ENCODE measurements at places on chromosomes 4 and X.

- H3K36me3 ChIP-seq: no peaks in the 10 kb centered on the region
- no peak overlapping the region for H3K27ac ChIP-seq
- H3K4me3 ChIP-seq: no peak overlapping the region
- H3K4me1 ChIP-seq: no peaks in the 10 kb centered on the region
Measured at GRCh38 chr4:34649716-34650115, 1594.6 kb downstream of the ARAP2 start.

DNA sequence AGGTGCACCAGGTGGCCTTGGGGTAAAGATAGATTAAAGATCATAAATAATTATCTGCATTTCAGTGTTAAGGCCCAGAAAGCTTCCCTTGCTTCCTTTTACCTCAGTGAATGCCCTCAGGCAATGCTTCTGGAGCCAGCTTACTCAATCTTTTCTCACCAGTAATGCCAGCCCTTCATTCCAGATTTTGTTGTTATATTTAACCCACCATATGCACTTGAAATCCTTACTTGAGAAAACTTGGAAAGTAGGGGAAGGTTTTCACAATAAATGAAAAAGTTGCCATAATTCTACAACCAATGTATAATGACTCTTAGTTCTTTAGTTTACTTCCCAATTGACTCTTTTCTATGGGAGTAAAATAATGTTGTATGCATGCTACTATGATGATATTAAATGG lies 17.1 kb upstream of the PBDC1 start:
- no peaks in the 10 kb centered on the region for H3K4me1 ChIP-seq
- H3K36me3 ChIP-seq: no peaks in the 10 kb centered on the region
- no peak for DNase-seq
- no peak overlapping the region for H3K4me3 ChIP-seq
- H3K27me3 ChIP-seq: peaks cover 24% of the 10 kb centered on the region

- H3K4me1 ChIP-seq: peaks cover 3% of the 10 kb centered on the region
- DNase-seq: no peak
- peaks cover 6% of the 10 kb centered on the region for H3K27me3 ChIP-seq
- H3K36me3 ChIP-seq: no peaks in the 10 kb centered on the region
Measured at GRCh38 chr4:4637710-4638109, 95.9 kb upstream of the STX18 start.

DNA sequence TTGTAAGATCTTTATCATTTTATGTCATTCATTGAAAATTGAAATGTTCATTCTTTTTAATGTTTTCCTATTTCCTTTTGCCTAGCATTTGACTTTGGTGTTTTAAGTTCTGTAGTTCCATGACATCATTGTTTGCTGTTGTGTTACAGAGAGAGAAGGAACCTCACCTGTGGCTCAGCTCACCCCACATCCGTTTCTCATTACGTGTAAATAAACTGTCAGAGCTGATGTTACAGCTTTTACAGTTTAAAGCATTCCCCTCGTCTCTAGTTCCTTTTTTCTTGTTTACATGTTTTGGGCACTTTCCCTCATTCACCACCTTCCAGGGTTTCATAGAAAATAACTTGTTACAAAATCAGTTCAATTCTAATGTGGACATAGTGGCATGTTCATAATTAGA lies 137.2 kb downstream of the FNIP2 start:
- no peak overlapping the region for H3K27ac ChIP-seq
- no peaks in the 10 kb centered on the region for H3K27me3 ChIP-seq
- no peak overlapping the region for H3K4me3 ChIP-seq
- no peak for DNase-seq

- no peak overlapping the region for H3K4me3 ChIP-seq
- no peaks in the 10 kb centered on the region for H3K27me3 ChIP-seq
- no peak overlapping the region for H3K27ac ChIP-seq
Measured at GRCh38 chr4:81503586-81503985, 31.9 kb upstream of the RASGEF1B start.

DNA sequence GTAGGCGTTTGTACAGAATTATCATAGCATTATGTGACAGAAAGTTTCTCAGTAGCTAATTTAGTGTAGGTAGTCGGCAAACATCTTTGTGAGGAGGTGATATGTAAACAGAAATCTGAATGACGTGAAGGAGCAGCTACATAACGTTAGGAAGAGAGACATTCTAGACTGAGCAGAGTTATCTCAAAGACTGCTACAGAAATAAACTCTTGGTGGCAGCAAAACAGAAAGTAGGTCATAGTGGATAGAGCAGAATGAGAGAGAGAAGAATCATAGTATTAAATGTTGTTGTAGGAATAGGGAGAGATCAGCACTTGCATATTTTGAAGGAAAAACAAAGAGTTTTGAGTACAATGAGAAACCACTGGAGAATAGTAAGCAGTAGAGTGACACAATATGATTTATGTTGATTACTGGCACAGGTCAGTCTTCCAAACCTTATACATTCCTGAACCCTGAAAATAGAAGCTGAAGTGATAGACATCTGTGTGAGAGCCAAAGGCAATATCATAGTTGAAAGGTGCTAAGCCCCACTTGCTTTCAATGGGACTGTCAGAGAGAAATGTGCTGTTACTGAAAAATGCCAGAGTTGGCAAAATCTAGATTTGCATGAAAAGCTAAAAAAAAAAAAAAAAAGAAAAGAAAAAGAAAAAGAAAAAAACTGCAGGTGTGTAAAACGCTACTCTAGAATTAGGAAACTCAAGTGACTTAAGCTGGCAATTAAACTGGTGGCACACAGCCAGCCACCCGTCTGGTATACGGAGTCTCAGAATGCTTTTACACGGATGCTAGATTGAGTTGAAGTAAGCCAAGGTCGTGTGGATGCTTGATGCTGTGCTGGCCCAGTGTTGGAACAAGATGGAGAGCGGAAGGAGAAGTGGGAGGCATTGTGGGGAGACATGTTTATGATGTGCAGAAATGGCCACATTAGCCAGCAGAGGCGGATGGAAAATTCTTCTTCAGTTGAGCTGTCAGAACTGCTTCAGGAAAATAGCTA lies 750.2 kb upstream of the HS3ST1 start:
- no peak overlapping the region for H3K27ac ChIP-seq
- peak; percentile 58 for DNase-seq
- no peak overlapping the region for H3K4me3 ChIP-seq
- no peaks in the 10 kb centered on the region for H3K36me3 ChIP-seq
- no peaks in the 10 kb centered on the region for H3K27me3 ChIP-seq
- H3K4me1 ChIP-seq: no peaks in the 10 kb centered on the region

DNA sequence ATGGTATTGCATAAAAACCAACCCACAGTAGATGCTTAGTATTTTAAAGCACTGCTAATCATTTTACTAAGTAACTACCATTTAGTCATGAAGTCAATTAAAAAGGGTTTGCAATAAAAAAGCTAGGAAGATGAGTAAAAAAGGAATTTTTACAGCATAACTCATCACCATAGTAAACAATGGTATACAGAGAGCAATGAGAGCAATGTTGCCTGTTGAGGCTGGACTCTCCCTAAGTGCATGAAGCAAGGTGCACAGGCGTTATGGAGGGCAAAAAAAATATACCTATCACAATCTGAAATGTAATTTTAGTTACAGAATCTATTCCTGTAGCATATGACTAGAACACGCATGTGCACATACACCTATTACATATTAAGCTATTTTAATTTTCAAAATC lies 129.6 kb upstream of the BMP3 start:
- no peak overlapping the region for H3K4me3 ChIP-seq
- no peaks in the 10 kb centered on the region for H3K36me3 ChIP-seq
- H3K4me1 ChIP-seq: no peaks in the 10 kb centered on the region
- no peak overlapping the region for H3K27ac ChIP-seq

GRCh38 chrX:45888518-45888917 lies 656.7 kb downstream of the ZNF674 start:
- no peak overlapping the region for H3K27ac ChIP-seq
- H3K4me1 ChIP-seq: no peaks in the 10 kb centered on the region
- no peak overlapping the region for H3K4me3 ChIP-seq

GRCh38 chr4:15314974-15315373 lies 112.9 kb upstream of the C1QTNF7 start:
- H3K4me3 ChIP-seq: no peak overlapping the region
- no peak for DNase-seq
- H3K27me3 ChIP-seq: no peaks in the 10 kb centered on the region

- no peaks in the 10 kb centered on the region for H3K4me1 ChIP-seq
- no peak for DNase-seq
- H3K27me3 ChIP-seq: no peaks in the 10 kb centered on the region
Measured at GRCh38 chr4:158277558-158277957, 67.3 kb downstream of the TMEM144 start.

GRCh38 chrX:68997911-68998310 lies 167.3 kb downstream of the PJA1 start:
- no peaks in the 10 kb centered on the region for H3K36me3 ChIP-seq
- H3K27me3 ChIP-seq: peaks cover 29% of the 10 kb centered on the region
- H3K4me1 ChIP-seq: peaks cover 31% of the 10 kb centered on the region
- DNase-seq: peak; percentile 89
- H3K27ac ChIP-seq: peak overlapping the region; percentile 55

DNA sequence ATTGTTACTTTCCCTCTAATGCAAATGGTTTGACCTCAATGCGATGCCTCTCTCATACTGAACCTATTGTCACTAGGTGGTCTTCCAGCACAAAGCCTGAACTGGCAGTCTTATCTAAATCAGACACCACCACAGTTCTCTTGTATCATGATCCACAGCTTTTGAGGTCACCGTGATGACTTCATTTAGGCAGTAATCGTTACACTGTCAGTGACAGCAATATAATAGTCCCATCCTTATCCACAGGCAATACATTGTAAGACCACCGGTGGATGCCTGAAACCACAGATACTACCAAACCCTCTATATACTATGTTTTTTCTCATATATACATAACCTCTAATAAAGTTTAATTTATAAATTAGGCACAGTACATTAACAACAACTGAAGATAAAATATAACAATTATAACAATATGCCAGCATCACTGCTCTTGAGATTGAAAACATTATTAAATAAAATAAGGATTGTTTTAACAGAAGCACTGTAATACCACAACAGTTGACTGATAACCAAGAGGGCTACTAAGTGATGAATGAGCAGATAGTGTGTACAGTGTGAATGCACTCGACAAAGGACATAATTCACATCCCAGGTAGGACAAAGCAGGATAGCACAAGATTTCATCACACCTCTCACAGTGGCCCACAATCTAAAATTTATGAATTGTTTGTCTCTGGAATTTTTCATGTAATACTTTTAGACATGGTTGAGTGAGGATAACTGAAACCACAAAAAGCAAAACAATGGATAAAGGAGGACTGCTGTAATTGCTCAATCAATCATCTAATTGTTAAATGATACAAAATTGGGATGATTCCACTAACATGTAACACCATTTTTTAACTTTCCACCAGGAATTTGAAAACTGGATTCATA lies 419.4 kb downstream of the CENPC start:
- no peak overlapping the region for H3K4me3 ChIP-seq
- H3K4me1 ChIP-seq: no peaks in the 10 kb centered on the region
- no peaks in the 10 kb centered on the region for H3K27me3 ChIP-seq
- H3K27ac ChIP-seq: no peak overlapping the region
- H3K36me3 ChIP-seq: no peaks in the 10 kb centered on the region

- H3K36me3 ChIP-seq: no peaks in the 10 kb centered on the region
- H3K4me3 ChIP-seq: no peak overlapping the region
- no peak for DNase-seq
- H3K27me3 ChIP-seq: no peaks in the 10 kb centered on the region
Measured at GRCh38 chr4:21749924-21750323, 198.6 kb downstream of the KCNIP4 start.

DNA sequence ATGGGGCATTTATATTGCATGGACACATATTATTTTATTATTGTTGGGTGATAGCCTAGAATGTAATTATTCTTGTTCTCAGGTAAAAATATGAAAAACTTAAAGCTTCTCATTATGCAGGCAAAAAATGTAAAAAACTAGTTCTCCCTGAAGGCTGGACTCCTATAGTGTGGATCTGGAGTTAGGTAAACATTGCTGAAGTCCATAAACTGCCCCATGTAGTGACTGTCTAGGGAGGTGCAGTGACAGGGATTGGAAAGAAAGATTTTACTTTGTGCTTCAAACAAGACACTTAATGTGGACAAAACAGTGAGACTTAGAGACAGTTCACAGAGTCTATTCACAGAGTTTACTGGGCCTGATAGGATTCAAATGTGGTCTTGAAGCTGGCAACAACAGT lies 17.0 kb downstream of the ADH6 start:
- no peaks in the 10 kb centered on the region for H3K27me3 ChIP-seq
- no peak overlapping the region for H3K4me3 ChIP-seq
- H3K27ac ChIP-seq: peak overlapping the region; percentile 50
- DNase-seq: no peak

DNA sequence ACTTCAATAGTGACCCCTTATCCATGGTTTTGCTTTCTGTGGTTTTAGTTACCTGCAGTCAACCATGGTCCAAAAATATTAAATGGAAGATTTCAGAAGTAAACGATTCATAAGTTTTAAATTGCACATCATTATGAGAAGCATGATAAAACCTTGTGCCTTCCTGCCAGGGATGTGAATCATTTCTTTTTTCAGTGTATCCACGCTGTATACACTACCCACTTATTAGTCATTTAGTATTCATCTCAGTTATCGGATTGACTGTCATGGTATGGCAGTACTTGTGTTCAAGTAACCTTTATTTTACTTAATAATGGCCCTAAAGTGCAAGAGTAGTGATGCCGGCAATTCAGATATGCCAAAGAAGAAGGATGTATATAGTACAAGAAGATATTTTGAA lies 37.7 kb upstream of the TASL start:
- no peaks in the 10 kb centered on the region for H3K27me3 ChIP-seq
- no peak overlapping the region for H3K27ac ChIP-seq
- H3K4me1 ChIP-seq: no peaks in the 10 kb centered on the region
- no peak for DNase-seq
- no peaks in the 10 kb centered on the region for H3K36me3 ChIP-seq
- H3K4me3 ChIP-seq: no peak overlapping the region

DNA sequence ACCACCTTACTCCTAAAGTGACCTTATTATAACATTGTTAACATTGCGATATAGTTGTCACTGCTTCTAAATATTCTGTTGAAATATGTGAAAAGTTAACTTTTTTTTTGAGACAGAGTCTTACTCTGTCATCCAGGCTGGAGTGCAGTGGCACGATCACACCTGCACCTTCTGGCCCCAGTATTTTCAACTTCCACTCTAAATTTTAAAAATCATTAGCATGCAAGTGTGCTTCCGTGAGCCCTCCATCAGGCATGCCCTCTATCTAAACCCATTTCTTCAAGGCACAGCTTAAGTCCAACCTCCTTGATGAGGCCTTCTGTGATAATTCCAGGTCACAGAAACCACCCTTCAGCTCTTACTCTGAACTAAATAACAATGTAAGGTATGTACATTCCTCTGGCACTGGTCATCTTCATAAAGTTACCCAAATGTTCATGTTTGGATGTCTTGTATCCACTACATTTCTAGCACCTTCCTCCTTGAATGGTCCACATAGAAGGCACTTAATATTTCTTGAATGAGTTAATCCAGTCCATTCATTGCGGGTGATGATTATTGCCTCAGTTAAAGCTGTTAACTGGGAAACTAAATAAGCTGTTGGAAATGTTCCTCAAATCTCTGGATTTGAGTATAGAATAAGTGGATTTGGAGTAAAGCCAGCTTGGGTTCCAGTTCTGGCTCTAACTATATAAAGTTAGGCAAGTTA lies 38.6 kb upstream of the TMEM131L start:
- H3K4me1 ChIP-seq: peaks cover 4% of the 10 kb centered on the region
- H3K36me3 ChIP-seq: no peaks in the 10 kb centered on the region
- H3K4me3 ChIP-seq: no peak overlapping the region
- no peak overlapping the region for H3K27ac ChIP-seq

All from muscle of leg (tissue), 16 donors.